PC-3 (cell line): ENCODE measurements at places on chromosomes 6 and 20.

DNA sequence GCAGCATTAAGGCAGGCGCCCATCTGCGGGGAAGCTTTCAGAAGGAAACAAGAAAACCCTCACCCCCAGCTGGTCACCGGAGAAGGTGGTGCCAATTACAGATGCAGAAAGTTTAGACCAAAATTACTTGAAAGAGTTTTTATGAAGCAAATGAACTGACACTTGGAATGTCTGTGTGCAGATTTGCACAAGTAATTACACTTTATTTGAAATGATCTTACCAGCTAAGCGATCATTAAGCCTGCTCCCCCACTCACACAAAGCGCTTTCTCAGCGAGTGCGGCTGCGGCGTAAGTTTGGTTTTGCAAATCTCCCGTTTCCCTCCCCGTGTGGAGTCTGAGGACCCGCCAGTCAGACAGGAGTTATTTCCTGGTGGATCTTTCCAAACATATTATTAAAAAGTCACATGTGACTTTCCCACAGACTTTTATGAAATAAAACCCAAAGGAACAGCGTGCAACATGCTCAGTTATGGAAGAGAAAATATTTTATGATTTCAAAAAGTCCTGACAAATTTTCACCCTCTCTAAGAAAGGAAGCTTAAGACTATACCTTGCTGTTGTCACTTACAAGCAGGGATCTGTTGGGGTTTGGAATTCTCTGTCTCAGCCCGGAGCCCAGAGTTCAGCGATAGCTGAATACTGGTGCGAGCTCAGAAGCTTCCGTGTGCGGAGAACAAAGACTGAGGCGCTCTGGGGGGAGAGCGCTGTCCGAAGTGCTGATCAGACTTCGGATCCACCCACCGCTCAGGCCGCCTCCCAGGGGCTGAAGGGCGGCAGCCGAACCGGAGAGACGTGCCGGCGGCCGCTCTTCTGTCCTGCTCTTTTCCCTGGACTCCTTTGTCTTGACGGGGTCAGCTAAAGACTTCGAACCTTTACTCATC is 2.7 kb upstream of the MYT1 start:
- H3K4me1 ChIP-seq: no peaks in the 10 kb centered on the region
- no peak overlapping the region for H3K27ac ChIP-seq
- H3K4me3 ChIP-seq: no peak overlapping the region
- peak; percentile 29 for DNase-seq
- no peaks in the 10 kb centered on the region for H3K36me3 ChIP-seq
- H3K27me3 ChIP-seq: peaks cover 61% of the 10 kb centered on the region

DNA sequence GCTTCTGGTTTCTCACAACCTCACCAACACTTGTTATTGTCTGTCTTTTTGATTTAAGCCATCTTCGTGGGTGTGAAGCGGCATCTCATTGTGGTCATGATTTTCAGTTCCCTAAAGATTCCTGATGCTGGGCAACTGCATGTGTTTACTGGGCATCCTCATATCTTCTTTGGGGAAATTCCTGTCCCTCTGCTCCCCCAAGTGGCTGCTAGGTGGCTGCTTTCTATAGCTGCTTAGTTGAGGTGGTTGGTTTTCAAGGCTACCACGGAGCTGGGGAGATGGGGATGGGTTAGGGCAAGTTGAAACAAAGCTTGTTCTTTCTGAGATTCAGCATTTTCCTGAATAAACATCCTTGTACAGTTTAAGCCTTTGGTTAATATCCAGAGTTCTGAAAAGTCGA is 403.9 kb upstream of the SULF2 start:
- DNase-seq: peak; percentile 63
- H3K4me1 ChIP-seq: 0 out of 2 replicates have a peak, but pooled peaks cover 7% of the 10 kb centered on the region
- H3K27ac ChIP-seq: no peak overlapping the region

GRCh38 chr6:36292170-36292569 is 22.3 kb downstream of the PNPLA1 start:
- no peak for DNase-seq
- no peak overlapping the region for H3K4me3 ChIP-seq
- H3K27me3 ChIP-seq: peaks cover 14% of the 10 kb centered on the region; the same call in 1 of the 2 replicates
- no peaks in the 10 kb centered on the region for H3K36me3 ChIP-seq

DNA sequence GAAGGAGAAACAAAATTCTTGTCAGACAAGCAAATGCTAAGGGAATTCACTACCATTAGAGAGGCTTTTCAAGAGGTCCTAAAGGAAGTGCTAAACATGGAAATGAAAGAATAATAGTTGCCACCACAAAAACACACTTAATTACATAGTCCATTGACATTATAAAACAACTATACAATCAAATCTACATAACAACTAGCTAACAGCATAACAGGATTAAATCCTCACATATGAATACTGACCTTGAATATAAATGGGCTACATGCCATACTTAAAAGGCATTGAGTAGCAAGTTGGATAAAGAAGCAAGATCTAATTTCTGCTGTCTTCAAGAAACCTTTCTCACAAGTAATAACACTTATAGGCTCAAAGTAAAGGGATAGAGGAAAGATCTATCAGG is 811.5 kb upstream of the CITED2 start:
- H3K27me3 ChIP-seq: no peaks in the 10 kb centered on the region
- no peak for DNase-seq
- H3K36me3 ChIP-seq: no peaks in the 10 kb centered on the region
- H3K4me1 ChIP-seq: no peaks in the 10 kb centered on the region

GRCh38 chr6:65999288-65999791 is 292.3 kb upstream of the EYS start:
- H3K27ac ChIP-seq: no peak overlapping the region
- H3K4me3 ChIP-seq: no peak overlapping the region
- H3K36me3 ChIP-seq: no peaks in the 10 kb centered on the region
- H3K4me1 ChIP-seq: no peaks in the 10 kb centered on the region

- H3K36me3 ChIP-seq: no peaks in the 10 kb centered on the region
- no peak overlapping the region for H3K4me3 ChIP-seq
- no peaks in the 10 kb centered on the region for H3K27me3 ChIP-seq
- DNase-seq: no peak
- peak overlapping the region; percentile 81 for H3K27ac ChIP-seq
Observed at GRCh38 chr6:132612449-132613108, 11.5 kb downstream of the TAAR2 start.

DNA sequence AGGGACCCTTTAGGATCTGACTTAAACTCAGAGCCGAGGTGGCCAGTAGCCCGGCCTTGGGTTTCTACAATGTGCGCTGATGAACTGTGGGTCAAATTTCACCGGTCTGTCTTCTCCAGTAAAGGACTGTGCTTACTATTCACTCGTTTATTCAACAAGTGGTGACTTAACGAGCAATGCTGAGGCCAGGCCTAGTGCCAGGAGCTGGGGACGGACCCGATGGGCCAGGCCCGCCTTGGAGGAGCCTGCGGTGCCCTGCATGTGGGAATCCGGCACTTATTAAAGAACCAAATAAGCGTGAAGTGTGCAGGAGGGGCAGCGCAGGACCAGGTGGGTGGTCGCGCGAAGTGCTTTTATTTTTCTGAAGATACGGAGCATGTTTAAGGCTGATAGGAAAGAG is 24.0 kb downstream of the CTCFL start:
- H3K4me3 ChIP-seq: no peak overlapping the region
- no peaks in the 10 kb centered on the region for H3K36me3 ChIP-seq
- no peaks in the 10 kb centered on the region for H3K27me3 ChIP-seq
- H3K4me1 ChIP-seq: peaks cover 6% of the 10 kb centered on the region
- no peak overlapping the region for H3K27ac ChIP-seq

- no peak overlapping the region for H3K4me3 ChIP-seq
- no peak for DNase-seq
- H3K4me1 ChIP-seq: peaks cover 6% of the 10 kb centered on the region
Observed at GRCh38 chr20:63014710-63015109, 7.9 kb upstream of the BHLHE23 start.

- peak; percentile 82 for DNase-seq
- no peak overlapping the region for H3K27ac ChIP-seq
- no peak overlapping the region for H3K4me3 ChIP-seq
- H3K27me3 ChIP-seq: peaks cover 64% of the 10 kb centered on the region
- H3K36me3 ChIP-seq: no peaks in the 10 kb centered on the region
- H3K4me1 ChIP-seq: peaks cover 9% of the 10 kb centered on the region; the same call in 1 of the 2 replicates
Observed at GRCh38 chr20:60071965-60072364, 113.7 kb downstream of the CDH26 start.

DNA sequence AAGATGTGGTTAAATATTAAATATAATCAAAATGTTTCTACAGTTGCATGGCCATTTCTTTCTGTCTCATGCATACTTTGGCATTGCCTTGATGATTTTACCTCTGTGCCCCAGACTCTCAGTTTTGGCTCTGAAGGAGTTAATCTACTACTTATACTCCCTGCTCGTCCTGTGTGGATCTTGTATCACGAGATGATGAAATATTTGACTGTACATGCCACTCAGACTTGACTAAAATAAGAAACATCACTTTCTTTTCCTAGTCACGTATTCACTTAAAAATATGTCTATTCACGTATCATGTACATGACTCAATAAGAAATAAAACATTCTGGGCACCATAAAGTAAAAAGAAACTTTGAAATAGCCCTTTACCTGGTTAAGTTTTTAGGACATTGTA is 397.7 kb downstream of the RFPL4B start:
- H3K4me1 ChIP-seq: peaks cover 6% of the 10 kb centered on the region
- DNase-seq: no peak
- H3K27me3 ChIP-seq: no peaks in the 10 kb centered on the region
- no peaks in the 10 kb centered on the region for H3K36me3 ChIP-seq
- no peak overlapping the region for H3K27ac ChIP-seq

DNA sequence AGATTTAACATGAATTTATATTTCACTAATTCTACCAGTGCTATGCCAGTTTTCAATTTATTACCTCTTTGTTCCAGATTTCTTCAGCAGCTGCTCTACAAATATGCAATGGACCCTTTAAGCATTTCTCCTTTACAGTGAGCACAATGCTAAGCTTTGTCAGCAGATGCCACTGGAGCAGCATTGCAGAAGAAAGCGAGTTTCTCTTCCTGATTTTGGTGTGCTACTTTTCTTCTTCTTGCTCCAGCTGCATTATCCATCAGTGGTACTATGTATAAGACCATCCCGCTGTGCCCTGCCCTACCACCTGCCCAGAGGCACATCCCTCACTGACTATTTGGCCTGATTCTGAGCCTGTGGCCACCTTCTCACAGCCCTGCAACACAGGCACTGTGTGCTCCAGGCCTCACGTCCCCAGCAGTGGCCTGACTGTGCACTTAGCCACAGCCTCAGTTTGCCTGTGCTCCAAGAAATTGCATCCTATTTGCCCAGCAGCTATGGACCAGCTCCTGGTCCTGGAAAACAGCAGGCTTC is 84.1 kb downstream of the TNFAIP3 start:
- no peaks in the 10 kb centered on the region for H3K36me3 ChIP-seq
- H3K4me3 ChIP-seq: no peak overlapping the region
- no peaks in the 10 kb centered on the region for H3K27me3 ChIP-seq
- no peak for DNase-seq
- no peak overlapping the region for H3K27ac ChIP-seq

DNA sequence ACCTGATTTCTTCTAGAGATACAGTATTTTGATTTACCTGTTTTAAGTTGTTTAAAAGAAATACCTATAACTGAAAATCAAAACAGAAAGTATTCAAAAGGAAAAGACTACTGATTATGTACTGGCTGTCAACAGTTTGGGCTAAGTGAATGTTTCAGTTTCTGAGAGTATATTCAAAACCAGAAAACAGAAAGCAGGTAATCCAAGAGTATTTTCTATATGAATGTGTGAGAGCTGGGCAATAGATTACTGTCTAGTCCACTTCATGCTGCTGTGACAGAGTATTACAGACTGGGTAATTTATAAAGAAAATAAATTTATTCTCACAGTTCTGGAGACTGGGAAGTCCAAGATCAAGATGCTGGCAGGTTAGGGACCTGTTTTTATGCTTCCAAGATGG is 261.0 kb downstream of the ARHGAP18 start:
- no peaks in the 10 kb centered on the region for H3K27me3 ChIP-seq
- H3K4me1 ChIP-seq: no peaks in the 10 kb centered on the region
- H3K27ac ChIP-seq: no peak overlapping the region
- no peaks in the 10 kb centered on the region for H3K36me3 ChIP-seq
- DNase-seq: no peak
- no peak overlapping the region for H3K4me3 ChIP-seq

DNA sequence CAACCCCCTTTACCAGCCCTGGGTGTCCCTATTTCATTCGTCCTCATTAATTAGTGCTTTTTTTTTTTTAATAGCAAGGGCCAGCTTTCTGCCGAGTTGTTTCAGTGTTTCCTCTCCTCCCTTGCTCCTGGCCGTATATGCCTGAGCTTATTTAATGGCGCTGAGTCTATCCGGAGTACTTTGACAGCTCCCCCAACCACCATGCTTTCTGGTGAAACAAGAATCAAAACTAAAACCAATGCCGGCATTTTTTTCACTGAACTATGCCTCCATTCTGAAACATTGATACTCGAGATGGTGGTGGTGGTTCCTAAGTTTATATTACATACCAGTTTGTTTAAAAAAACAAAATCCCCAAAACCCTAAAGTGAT is 1.2 kb downstream of the DCBLD1 start:
- H3K36me3 ChIP-seq: peaks cover 5% of the 10 kb centered on the region; the same call in 1 of the 2 replicates
- peak overlapping the region; percentile 9; the same call in 1 of the 2 replicates for H3K27ac ChIP-seq
- peak overlapping the region; percentile 77 for H3K4me3 ChIP-seq
- H3K27me3 ChIP-seq: no peaks in the 10 kb centered on the region

DNA sequence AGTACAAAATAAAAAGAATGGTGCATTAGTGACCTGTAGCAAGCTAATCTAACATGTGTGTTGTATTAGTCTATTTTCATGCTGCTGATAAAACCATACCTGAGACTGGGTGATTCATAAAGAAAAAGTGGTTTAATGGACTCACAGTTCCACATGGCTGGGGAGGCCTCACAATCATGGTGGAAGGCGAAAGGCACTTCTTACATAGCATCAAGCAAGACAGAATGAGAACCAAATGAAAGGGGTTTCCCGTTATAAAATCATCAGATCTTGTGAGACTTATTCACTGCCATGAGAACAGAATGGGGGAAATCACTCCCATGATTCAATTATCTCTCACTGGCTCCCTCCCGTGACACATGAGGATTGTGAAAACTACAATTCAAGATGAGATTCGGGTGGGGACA is 45.4 kb upstream of the AIG1 start:
- DNase-seq: no peak
- H3K4me1 ChIP-seq: peaks cover 26% of the 10 kb centered on the region
- H3K27ac ChIP-seq: peak overlapping the region; percentile 98

GRCh38 chr6:99184696-99185095 is 164.8 kb downstream of the FAXC start:
- no peaks in the 10 kb centered on the region for H3K36me3 ChIP-seq
- no peak overlapping the region for H3K4me3 ChIP-seq
- 0 out of 2 replicates have a peak, but pooled peaks cover 4% of the 10 kb centered on the region for H3K4me1 ChIP-seq
- DNase-seq: no peak
- no peaks in the 10 kb centered on the region for H3K27me3 ChIP-seq

DNA sequence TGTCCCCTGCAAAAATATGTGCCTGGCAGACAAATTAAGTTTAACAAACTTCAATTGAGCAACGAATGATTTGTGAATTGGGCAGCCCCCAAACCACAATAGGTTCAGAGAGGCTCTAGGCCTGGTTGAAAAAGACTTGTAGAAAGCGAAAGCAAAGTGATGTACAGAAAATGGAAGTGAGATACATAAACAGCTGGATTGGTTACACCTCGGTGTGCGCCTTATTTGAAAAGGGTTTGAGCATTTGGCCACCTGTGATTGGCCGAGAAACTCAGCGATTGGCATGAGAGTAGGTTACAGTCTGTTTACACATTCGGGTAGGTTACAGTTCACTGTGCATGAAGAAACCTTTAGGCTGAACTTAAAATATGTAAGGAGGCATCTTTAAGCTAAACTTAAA is 136.9 kb downstream of the CD83 start:
- no peak overlapping the region for H3K4me3 ChIP-seq
- DNase-seq: no peak
- H3K27ac ChIP-seq: no peak overlapping the region
- no peaks in the 10 kb centered on the region for H3K4me1 ChIP-seq
